ENCODE measurements at places on chromosomes 5 and 9.

DNA sequence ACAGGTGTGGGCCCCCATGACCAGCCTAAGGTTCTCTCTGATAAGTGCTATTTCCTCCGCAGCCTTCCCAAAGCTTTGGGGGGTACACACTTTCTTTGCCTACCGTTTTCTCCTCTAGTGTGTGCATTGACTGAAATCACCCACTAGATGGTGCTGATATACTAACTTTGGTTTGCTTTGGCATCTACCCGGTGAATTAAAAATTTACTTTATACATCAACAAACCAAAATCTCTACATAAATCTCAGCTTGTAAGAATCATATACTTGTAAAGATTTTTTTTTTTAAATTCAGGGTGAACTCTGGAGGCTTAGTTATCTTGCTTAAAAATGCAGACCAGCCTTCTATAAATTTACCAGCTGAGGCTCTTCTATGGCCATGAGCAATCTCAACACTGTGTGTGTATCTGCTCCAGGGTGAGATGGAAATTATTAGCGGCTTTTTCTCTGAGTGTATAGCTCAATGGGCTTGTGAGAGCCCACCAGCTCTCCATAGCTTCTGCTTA lies 475.7 kb upstream of the TNC start:
- peak; percentile 27 for DNase-seq

DNA sequence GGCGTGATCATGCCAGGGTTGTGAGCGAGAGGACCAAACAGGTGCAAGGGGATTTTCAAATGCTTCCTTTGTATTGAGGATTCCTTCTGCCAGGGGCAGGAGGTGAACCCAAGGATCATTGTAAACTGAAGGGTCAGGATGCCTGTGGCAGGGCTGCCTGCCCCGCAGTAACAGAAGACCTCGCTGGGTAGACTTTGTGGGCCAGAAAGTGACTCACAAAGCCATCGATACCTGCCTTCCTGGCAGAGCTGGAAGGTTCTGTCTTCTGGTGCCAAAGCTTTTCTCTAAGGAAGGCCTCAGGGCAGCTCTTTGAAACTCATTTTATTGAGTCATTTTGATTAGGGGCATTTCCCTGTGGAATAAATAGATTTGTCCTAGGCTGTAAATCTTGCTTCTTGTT lies 223.4 kb downstream of the ICE1 start:
- DNase-seq = no peak

GRCh38 chr9:134863941-134864820 lies 16.4 kb upstream of the FCN2 start:
- DNase-seq = no peak

DNA sequence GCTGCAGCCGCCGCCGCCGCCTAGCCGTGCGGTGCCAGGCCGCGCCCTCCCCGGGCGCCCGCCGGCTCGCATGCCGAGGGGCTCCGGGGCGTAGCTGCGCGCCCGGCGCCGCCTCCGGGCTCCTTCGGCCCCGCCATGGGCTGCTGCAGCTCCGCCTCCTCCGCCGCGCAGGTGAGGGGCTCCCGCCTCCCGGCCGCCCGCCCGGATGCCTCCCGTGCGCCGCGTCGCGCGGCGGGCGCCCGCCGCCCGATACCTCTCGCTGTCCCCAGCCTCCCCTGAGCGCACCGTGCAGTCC lies 230 bp downstream of the SLC44A1 start:
- no peak for DNase-seq

- DNase-seq = no peak
These were observed 108.5 kb downstream of the C9orf152 start for GRCh38 chr9:110099236-110100095.

DNA sequence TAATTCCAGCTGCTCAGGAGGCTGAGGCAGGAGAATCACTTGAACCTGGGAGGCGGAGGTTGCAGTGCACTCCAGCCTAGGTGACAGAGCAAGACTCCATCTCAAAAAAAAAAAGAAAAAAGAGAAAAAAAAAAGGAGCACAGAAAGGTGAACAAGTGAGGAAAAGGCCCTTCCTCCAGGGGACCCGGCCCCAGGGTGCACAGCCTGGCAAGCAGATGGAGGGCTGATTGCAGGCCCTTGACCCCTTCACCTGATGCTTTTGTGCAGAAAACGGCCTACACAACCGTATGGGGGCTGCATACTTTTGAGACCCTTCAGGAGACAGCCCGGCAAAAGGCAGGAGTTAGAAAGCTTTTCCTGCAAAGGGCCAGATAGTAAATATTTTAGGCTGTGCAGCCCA lies 33.9 kb downstream of the HRH2 start:
- no peak for DNase-seq

DNA sequence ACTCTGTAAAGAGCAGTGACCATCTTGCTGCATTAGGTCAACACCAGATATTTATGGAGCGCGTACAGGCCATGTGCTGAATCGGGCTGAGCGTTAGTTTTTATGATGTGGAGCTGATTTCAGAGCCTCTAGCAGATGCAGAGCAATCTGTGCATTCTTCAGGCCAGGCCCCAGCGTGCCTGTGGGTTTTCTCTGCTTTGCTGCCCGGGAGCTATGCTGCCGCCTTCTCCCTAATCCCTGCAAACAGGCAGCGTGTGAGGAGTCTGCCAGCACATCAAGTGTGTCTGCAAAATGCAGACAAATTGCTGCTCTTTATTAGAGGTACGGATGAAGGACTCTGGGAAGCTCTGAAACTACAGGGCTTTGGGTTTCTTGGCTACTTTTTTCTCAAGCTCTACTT lies 170.0 kb downstream of the NTRK2 start:
- no peak for DNase-seq

DNA sequence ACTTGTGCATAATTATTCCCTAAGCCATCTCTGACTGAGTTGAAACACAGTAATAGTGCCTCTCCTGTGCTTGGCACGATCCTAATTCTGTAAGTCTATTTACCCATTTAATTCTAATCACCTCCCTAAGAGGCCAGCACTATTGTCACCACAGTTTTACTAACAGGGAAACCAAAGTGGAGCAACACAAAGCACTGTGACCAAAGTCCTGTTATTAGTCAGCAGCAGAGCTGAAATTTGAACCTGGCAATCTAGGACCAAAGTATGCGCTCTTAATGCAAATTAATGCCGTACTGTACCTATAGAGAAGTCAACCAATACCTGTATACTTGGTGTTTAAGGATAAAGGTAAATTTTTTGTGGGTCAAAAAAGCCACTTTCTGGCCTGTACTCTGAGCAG lies 77.1 kb upstream of the CNTLN start:
- no peak for DNase-seq

DNA sequence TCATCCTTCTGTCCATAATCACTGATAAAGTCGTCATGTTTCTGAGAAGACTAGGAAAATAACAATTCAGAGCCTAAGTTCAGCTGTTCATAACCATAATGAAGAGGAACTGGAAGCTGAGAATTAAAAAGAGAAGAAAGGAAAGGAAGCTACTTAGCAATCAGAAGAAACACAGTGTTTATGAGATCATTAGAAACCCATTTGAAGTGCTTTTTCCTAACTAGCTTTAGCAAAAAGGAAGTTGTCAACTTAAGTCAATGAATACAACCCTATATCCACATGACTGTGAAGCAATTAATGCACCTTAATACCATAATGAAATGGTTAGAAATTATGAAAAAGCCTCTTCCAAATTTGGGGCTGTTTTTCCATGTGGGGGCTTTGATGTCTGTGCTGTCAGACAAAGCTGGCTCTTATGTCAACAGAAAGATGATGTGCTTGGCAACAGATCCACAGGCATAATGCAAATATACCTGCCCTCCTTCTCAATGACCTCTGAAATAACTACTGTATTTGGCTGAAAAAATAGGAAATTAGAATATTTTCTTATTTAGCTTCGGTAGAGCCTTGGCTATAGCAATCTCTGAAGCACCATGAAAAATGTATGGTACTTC lies 463.5 kb downstream of the RASEF start:
- DNase-seq = no peak

DNA sequence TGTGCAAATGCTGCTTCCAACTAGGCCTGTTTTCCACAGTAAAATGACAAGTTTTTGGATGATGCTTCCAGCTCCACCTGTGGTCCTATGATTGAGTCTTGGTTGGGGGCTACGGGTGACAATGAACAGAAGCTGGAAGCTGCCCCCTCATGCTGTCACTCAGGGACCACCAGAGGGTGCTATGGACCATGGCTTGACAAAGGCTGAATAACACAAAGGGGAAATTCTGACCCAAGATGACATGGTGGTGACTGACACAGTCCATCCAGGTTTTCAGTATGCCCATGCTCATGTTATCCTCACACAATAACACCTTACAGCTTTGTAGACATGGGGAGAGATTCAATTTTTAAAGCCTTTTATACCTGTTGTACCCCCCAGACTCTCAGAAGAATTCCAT lies 23.9 kb upstream of the SAP30L start:
- peak; percentile 67 for DNase-seq

GRCh38 chr5:158159621-158160020 lies 300.7 kb upstream of the CLINT1 start:
- DNase-seq = no peak

- no peak for DNase-seq
These were observed 351.3 kb downstream of the NTRK2 start for GRCh38 chr9:85020791-85021190.

DNA sequence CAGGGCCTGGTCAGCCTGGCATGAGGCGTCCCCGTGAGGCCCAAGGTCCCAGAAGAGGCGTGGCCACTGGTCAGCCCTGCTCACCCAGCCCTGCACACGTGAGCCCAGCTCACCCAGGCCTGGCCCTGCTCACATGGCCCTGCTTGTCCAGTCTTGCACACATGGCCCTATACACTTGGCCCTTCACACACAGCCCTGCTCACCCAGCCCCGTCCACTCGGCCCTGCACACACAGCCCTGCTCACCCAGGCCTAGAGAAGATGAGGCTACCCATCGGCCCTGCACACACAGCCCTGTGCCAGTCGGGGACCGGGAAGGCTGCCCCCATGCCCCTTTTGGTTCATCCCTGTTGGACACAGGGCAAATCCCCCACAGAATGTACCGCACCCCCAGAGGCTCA lies 28.4 kb downstream of the ZDHHC11B start:
- no peak for DNase-seq

- DNase-seq = no peak
These were observed 215.7 kb downstream of the GAS1 start for GRCh38 chr9:86731511-86732063.

DNA sequence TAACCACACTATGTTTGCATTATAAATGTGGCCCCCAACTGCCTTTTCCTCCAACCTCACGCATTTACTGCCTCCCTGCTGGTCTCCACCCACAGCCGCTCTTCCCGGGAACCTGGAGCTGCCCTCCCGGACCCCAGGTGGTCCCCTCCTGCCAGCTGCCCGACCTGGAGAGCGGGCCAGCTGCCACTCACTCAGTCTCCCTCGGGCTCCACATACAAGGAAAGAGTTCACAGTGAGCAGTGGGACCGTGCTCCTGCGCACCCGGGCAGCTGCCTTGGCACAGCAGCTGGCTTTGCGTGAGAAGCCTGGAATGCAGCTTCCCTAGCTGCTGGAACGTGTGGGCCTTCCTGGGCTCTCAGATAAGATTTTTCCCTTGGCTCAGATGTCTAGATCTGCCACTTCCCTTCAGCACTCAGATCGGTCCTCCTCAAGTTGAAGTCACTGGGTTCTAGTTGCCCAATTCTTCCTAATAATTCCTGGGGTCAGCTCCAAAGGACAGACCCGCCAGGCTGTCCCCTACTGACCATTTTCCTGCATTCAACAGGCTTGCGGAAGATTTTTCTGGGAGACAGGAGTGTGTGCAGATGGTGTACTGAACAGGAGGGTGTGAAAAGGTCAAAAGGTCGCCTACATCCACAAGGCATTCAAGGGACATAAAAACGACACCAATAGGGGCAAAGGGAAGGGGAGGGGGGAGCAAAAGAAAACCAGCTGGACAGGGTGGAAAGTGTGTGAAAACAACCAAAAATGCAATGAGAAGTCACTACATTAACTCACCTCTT lies 69.1 kb downstream of the MYO10 start:
- DNase-seq = no peak

DNA sequence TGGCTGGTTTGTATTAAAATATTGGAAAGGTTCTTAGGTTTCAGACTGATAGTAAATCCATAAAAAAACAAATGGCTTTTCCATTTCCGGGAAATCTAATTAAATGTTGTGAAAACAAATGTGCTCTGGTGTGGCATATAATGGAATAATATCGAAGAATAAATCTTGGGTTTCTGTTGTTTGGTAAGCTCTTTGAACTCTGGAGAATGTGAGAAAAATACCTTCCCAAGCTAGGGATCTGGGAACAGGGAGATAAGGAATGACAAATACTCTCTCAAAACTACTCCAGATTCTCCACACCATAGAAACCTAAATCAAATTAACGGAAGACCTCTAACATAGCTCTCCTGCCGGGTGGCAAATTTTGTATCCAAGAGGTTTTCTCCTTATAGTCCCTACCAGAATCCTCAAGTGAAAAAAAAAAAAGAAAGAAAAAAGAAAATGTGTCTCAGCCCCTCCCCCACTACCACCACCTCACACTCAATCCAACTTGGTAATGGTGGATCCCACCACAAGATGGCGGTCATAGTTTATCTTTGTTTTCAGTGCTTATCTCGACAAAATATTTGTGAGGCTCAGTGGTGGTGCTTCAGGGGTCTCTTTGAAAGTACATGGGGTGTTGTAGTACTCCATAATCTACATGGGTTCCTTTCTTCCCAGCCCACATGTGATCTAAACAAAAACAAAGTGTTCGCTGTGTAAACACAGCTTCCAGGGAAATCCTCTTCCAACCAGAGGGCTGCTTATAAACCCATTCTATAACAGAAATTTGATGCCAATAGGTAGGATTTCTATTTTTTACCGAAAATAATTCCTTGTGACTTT lies 54.5 kb upstream of the FST start:
- peak; percentile 57 for DNase-seq

DNA sequence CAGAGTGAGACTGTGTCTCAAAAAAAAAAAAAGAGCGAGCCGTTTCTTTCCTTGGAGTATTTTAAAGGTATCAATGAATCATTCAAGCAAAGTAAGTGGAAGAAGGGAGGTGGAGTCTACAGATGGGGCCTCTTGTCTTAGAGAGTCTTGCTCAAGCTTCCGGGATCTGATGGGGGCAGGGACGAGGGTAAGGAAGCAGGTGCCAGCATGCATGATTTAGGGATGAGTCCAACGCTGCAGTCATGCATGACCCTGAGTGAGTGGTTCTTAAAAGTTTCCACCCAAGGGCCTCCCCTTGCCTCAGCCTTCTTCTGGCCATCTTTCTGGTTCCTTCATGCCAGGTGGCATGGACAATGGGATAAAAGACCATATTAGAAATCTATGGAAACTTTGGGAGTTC lies 79.6 kb downstream of the MYO10 start:
- no peak for DNase-seq

DNA sequence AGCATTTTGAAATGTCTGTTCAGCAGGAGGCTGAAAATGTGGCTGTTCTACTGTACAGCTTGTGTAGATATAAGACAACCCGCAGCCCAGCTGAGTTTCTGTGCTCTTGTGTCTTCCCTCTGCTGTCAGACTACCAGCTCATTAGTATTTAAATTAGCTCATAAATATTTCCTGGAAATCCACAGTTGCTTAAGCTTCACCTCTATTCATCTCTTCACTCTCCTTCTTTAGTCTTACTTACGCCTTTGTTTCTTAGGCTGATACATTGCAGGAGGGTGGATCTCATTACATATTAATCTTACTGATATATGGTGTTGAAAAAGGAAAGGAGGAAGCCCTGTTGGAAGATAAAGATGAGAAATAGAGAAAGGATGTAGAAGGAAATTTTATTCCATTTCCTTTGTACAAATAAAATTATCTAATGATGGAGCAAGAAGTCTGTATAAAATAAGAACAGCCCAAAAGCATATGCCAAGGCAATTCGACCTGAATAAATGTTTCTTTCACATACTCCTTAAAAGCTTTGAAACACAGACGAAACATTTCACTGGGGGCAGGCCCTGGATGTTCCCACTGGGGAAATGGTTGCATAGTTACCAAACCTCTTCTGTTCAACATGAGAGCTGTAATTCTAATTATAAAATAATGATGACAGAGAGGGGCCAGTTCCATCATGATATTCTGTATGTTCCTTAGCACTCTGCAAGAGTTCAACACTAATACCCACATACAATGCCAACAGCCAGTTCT lies 111.8 kb upstream of the APC start:
- no peak for DNase-seq

Data from hematopoietic multipotent progenitor cell treated with erythropoietin and hydrocortisone succinate and interleukin-3 and kit ligand, for 8 days (in vitro differentiated cells).